ENCODE measurements at places on chromosomes 3 and 15.

DNA sequence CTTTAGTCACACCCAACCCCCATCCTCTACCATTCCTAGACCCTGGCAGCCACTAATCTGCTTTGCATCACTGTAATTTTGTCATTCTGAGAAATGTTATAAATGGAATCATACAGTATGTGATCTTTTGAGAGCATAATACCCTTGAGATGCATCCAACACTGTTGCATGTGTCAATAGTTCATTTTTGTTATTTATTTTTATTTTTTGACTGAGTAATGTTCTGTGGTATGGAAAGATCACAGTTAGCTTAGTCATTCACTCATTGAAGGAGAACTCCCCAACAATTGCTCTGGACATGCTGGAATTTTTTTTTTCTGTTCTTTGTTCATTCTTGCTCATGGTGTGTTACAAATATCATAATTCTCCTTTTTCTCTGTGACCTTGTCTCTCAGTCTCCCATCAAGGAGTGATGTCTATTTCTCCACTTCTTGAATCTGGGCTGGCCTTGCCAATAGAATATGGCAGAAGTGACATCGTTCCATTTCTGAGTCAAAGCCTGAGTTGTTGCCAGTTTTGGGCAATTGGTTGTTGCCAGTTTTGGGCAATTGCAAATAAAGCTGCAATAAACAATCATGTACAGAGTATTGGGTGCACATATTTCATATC lies 6.8 kb upstream of the ADPGK start:
- DNase-seq: no peak

DNA sequence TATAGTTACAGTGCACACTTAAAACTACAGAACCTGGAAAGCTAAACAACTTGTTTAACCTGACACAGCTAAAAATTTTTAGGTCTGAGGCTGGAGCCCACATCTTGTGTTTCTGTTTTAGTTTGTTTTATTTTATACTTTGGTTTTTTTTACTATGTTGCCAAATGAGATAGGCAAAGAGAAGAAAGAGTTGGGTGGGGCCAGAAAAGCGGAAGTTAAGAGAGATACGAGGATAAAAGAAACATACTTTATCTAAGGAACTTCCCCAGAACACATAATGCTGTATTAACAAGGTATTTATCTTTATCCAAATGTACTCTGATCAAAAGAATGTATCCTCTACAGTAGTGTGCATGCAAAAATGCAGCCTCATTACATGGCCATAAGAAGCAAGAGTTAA lies 1145.7 kb downstream of the EPHA3 start:
- DNase-seq: no peak

DNA sequence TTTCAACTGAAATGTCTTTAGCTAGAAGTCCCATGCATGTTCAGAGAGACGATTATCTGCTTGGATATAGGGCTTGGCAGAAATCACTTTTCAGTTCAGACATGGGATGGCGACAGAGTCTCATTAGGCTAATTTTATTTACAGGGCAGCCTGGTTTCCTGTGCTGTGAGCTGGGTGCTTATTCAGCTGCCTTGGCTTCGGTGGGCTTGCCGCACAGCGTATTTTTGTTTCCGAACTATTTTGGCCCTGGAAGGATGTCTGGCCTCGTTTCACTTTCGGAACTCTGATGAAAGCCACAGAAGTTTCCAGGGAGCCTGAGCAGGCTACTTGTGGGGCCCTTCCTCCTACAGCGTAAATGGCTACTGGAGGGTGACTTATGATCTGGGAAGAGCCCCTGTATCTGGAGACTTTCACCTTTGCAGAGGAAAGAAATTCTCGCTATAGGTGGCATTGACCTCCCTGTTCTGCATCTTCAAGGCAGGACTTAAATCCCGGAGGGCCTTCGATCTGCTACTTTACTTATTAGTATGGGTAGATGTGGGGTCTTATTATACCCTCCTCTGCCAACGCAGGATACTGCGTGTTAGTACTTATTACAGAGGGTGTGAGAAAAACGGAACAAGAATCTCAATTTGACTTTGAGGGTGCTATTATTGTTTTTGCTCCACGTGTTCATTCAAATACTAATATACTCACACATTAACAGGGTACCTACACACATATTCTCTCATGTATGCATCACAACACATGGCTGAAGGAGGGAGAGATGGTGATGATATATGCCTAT lies 364.0 kb upstream of the RBMS3 start:
- DNase-seq: peak; percentile 59

DNA sequence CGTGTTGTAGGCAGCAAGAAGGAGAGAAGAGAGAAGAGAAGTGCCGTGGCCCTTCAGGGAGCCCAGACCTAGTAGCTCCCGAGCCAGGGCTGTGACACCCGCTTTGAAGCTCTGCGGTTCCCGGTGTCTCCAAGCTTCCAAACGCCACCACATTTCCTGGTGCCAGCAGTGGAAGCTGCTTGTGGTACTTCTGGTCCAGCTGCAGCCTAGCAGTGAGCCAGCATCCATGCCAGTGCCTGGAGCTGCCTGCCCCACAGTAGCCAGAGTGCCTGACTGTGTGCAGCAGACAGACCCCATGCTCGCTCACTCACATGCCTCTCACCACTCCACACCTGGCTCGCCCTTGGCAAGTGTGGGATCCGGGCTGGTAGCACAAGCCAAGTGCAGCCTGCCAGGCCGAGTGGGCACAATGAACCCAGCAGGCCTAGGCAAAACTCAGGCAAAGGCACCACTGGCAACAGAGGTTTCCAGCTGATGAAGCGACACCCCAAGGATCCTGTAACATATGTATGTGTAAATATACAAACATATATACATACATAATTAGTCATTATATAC lies 85.8 kb downstream of the SERPINI1 start:
- no peak for DNase-seq

All from GM06990 (cell line).